Activated naive CD4-positive, alpha-beta T cell treated with anti-CD3 and anti-CD28 coated beads for 36 hours (primary cell): ENCODE measurements at places on chromosomes 5 and 9. TPM values are rescaled to one million over a fixed set of nuclear protein-coding genes. Genes with fewer than 3 reads are reported as not detected.

DNA sequence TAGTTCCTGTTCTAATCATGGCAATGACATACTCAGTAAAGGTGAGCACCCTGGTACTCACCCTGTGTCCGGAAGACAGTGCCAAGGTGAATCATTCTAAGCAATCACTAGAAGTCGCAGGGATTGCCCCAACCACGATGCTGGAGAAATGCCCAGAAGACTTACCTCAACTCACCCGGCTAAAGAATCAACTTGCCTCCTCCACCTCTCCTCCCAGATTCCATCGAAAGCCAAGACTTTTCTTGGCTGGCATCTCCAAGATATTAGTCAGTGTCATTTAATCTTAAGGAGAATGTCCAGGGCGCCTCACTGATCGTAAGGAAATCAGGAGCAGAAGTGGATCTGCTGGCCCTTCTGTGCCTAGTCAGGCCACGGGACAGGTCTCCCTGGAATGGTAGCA, 204.9 kb downstream of the ERCC6L2 start:
- H3K36me3 ChIP-seq = no peaks in the 10 kb centered on the region
- no peak overlapping the region for H3K27ac ChIP-seq
- H3K27me3 ChIP-seq = no peaks in the 10 kb centered on the region
- no peaks in the 10 kb centered on the region for H3K4me1 ChIP-seq
- DNase-seq = no peak

DNA sequence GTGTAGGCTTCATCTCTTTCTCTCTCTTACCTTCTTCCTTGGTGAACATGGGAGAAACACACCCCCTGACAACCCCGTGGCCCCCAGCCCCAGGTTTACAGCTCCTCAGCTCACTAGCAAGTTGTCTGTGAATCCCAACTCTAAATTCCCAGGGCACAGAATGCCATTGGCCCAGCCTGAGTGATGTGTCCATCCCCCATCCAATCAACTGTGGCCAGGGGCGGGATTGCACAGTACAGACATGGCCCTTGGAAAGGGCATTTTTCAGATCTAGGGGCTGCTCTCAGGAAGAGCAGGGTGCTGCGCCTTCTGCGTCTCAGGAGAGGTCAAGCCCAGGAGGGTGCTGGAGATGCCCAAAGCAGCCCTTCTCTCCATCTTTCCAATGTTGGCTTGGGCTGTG, 48.2 kb upstream of the ASS1 start:
- DNase-seq = no peak
- no peak overlapping the region for H3K27ac ChIP-seq
- no peaks in the 10 kb centered on the region for H3K36me3 ChIP-seq

DNA sequence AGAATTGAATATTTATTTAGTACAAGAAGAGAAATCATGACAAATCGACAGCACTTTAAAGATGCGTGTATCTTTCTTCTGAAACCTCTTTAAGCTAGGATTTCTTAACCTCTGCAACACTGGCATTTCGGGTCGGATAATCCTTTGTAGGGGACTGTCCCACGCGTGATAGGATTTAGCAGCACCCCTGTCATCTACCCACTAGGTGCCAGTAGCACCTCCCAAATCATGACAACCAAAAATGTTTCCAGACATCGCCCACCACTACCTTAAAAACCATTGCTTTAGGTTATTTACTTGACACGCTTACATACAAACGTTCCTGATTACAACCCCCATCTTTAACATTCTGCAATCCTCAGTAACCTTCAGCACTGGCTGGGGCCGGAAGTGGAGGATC, 223.1 kb downstream of the TRIM32 start:
- peaks cover 6% of the 10 kb centered on the region for H3K27me3 ChIP-seq
- no peak overlapping the region for H3K4me3 ChIP-seq
- H3K27ac ChIP-seq = no peak overlapping the region
- no peaks in the 10 kb centered on the region for H3K4me1 ChIP-seq
- no peaks in the 10 kb centered on the region for H3K36me3 ChIP-seq

- H3K27me3 ChIP-seq = no peaks in the 10 kb centered on the region
- peaks cover 50% of the 10 kb centered on the region for H3K36me3 ChIP-seq
- H3K4me1 ChIP-seq = peaks cover 19% of the 10 kb centered on the region
- DNase-seq = peak; percentile 74
- H3K27ac ChIP-seq = no peak overlapping the region
These were observed 544 bp upstream of the ERCC6L2 start for GRCh38 chr9:95874989-95875304.

DNA sequence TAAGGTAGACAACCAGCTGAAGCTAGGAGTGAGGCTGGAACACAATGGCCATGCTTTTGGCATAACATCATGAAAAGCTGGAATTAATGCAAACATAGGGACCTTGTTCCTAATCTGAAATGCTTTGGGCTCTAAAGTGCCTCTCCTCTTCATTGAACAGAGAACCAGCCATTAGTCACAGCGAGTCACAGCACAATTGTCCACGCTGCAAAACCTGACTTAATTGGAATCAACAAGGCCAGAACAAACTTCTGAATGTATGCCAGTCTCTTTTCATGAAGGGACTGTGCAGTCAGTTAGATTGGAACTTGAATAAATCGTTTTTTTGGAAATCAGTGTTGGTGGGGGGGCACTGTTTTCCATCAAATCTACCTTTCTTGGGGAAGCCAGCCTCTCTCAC, 96.5 kb downstream of the JAKMIP2 start:
- no peak overlapping the region for H3K4me3 ChIP-seq
- no peaks in the 10 kb centered on the region for H3K36me3 ChIP-seq
- DNase-seq = no peak
- H3K27me3 ChIP-seq = no peaks in the 10 kb centered on the region
- H3K27ac ChIP-seq = no peak overlapping the region

The PTBP3 gene
- total RNA-seq = 92.6 TPM

The PCDHB13 gene
- not detected for total RNA-seq

The CBY3 gene
- not detected for total RNA-seq
